ENCODE measurements at places on chromosomes 2 and 18.

DNA sequence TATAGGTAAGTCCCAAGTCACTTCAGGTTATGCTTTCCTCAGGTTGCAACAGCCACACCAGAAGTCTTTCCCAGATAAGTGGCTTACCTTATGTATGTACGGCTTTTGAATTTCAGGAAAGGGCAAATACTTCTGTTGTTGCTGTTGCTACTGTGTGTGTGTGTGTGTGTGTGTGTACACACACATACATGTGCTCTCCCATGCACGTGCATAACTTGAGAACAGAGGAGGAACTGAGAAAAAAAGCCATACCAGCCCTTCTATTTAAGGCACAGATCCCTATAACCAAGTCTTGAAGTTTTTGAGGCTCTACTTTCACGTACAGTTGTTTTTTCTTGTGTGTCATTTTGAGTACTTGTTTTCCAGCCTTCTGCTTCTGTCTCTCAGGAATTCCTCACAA lies 62.4 kb downstream of the WDPCP start:
- no peak for DNase-seq

GRCh38 chr2:128378231-128379020 lies 59.8 kb upstream of the HS6ST1 start:
- peak; percentile 84 for DNase-seq

GRCh38 chr2:205407984-205408383 lies 274.3 kb upstream of the NRP2 start:
- DNase-seq, result no peak

DNA sequence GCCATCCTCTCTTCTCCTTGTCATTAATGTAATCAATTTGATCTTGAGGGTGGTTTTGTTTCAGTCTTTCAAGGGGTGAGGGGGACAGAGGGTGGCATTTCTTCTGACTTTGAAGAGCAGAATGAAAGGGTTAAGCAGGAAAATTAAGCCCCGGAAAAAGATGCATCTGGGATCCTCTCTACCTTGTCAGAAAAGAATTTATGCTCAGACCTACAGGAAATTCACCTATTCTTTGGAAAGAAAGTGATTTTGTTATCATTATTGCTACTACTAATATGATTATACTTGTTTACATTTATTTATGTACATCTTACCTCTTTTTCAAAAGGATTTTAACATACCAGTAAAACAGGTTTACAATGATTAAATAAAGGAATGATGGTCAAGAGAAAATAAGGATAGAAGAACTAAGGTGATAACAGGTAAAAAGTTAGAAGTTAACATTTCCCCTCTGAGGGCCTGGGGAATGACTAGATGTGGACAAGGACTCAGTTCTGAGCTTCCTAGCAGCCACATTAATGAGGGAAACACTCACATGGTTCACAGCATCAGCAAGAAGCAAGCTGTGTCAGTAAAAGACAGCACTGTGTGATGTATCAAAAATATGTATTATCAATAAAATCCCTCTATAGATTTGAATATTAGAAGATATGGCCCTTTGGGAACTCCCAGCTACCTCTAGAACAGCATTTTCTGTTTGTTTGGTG lies 151.4 kb downstream of the MYCN start:
- DNase-seq, result no peak

- DNase-seq, result no peak
These were observed 27.2 kb upstream of the FAM136A start for GRCh38 chr2:70328921-70329561.

GRCh38 chr2:240585101-240585500 lies 1.4 kb upstream of the CAPN10 start:
- DNase-seq, result peak; percentile 61

GRCh38 chr2:26010943-26011342 lies 22.9 kb upstream of the RAB10 start:
- no peak for DNase-seq

- peak; percentile 93 for DNase-seq
These were observed 95.0 kb downstream of the DGKD start for GRCh38 chr2:233449081-233449901.

GRCh38 chr18:8673256-8674209 lies 31.8 kb upstream of the MTCL1 start:
- DNase-seq, result no peak

GRCh38 chr18:48820483-48821250 lies 130.1 kb downstream of the SMAD7 start:
- DNase-seq, result peak; percentile 83

DNA sequence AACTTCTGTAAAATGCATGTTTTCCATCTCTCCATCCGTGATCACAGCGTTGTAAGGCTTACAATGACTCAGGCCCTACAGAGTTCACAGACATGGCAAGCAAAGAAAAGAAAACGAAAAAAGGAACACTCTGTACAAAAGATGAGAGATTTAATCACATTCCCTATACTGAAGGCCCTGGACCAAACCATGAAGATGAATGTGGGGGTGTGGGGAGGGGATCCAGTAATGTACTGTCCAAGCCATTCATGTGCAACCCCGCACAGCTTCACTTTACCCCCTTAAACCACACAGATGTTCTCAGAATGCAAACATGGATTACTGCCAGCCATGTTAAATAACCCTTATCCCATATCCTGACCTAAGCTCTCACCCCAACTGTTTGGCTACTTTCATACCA lies 391.1 kb downstream of the NCKAP5 start:
- no peak for DNase-seq

DNA sequence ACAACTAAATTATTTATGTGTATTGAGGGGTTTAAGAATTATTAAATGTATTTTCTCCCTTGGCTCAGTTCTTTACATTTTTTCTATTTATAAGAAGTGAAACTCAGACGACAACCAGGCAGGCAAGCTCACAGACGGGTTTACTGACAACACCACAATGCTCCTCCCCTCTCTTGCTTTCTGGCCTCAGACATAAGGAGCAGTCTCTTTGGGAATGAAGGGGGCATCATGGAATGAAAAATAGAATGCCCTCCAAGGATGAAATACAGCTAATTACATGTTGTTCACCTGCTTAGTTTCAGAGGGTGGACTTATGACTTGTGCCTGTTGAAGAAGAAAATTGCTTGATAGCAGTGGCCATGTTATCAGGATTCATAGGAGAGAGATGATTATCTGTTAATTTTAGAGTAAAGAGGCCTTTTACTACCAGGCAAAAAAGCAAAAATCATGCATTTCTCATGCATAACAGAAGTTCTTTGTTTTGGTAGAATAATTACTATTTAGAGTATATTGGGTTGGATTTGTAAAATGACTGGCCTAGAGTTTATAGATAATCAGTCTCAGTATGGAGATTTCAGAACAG lies 172.1 kb upstream of the LRRTM1 start:
- DNase-seq, result no peak

DNA sequence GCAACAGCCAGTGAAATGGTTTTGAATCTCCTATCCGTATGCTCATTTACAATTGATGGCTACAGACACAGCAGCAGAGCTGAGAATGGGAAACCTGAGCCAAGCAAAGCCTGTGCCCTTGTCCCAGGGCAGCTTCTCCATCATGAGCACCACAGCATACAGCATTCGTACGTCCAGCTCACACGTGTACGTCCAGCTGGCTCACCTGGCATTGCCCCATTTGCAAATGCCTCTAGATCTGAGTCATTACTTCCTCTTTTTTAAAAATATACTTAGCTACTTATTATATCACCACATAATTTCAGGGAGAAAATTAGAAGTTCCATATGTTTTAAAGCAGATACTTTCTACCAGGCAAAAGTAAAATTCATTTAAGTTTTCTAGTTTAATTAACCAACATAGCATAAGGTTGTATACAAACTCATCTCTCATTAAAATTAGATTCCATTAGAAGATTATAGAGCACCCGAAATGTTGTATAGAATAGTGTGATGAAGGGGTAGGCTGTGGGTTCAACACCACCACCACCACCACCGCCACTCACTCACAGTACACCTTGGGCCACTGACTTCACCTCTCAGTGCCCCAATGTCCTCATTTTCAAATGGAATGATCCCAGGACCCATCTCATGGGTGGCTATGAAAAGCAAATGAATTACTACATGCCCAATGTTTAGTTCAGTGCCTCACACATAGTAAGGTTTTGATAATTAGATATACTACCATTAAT lies 31.4 kb upstream of the TMEM177 start:
- no peak for DNase-seq

DNA sequence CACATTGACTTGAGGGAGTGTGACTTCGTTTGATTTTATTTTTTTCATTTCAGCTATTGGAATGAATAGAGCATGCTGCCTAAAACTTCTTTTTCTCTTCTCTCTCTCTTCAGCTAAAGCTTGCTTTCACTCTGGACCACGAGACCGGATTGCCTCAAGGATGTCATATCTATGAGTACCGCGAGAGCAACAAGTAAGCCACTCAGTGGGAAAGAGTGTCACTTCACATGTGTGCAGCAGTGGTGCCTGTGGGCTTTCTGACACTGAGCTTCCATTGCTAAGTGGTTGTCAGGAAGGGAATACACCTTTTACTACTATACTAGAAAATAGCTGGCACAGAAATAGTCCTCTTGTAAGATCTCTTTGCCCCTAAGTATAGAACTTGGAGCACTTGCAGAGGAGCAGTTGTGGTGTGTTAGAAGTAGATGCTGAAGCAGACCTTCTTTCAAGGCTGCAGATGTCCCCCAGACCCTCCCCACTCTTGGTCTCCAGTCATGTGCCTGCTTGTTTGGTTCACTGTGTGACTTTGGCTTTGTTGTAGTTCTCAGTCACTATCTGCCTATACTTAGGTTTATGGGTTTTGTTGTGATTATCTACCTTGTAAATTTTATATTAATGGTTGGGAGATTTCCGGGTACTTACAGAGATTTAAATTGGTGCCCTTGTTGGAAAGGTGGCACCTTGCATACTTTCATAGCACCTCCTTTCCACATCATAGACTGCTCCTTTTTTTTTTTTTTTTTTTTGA lies 78.5 kb upstream of the ALPP start:
- DNase-seq, result no peak

DNA sequence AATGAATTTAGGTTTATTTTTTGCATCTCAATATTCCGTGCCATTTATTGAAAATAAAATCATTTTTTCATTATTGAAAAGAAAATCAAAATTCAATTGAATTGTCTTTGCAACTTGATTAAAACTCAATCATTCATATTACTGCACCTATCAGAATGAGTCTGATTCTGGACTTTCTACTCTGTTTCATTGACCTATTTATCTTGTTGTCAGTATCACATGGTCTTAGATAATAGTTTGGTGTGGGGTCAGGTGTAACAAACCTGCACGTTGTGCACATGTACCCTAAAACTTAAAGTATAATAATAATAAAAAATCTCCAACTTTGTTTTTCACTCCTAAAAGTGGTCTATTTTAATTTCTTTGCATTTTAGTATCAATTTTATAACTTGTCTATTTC lies 422.9 kb downstream of the RAD51AP2 start:
- no peak for DNase-seq

- DNase-seq, result no peak
These were observed 496 bp upstream of the ITGA4 start for GRCh38 chr2:181456660-181457120.

GRCh38 chr2:85596026-85596333 lies 435 bp downstream of the RNF181 start:
- no peak for DNase-seq

GRCh38 chr2:148067801-148068200 lies 46.9 kb downstream of the MBD5 start:
- no peak for DNase-seq

GRCh38 chr18:37409878-37410277 lies 155.7 kb downstream of the CELF4 start:
- DNase-seq, result no peak

GRCh38 chr2:73892631-73893329 lies at the start of gene ACTG2:
Gene ACTG2, plus strand, starts transcription at chr2:73893008. Its CDS starts 8,304 bp downstream, at chr2:73901312.
- DNase-seq, result no peak

DNA sequence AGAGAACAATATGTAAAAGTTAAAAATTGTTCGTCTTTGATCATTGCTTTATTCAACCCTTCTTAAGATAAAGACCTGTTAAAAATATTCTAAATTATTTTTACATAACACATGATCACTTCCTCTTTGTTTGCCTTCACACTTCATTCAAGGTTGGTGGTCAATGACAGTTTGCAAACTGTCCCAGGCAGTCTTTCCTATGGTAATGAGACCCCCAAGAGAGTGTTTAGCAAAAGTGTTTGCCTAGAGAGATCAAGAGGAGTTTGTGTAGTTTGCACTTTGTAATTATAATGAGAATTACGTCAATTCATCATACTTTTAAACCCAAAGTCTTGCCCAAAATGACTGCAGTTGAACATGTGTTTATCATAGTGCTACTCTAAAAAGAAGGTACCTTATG lies 77.2 kb upstream of the ABCA12 start:
- no peak for DNase-seq

DNA sequence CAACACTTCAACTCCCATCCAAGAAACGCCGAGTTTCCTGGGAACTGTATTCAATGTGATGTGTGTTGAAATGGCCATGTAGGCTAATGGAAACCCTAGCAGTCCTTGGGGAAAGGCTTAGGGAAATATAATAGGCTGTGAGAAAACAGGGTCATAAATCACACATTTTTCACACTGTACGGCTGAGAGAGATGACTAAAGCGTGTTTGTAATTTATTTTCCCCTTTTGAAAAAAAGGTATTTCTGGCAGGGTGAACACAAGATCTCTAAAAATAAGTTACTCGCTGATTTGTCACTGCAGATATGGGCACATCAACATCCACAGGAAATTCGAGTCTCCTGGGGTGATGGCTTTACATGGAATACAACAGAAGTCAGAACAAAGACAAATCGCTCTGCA lies 109.6 kb upstream of the ST6GAL2 start:
- DNase-seq, result no peak

GRCh38 chr2:175025233-175025632 lies 20.1 kb upstream of the CHN1 start:
- no peak for DNase-seq

GRCh38 chr18:33761363-33761762 lies 183.3 kb downstream of the ASXL3 start:
- DNase-seq, result no peak

DNA sequence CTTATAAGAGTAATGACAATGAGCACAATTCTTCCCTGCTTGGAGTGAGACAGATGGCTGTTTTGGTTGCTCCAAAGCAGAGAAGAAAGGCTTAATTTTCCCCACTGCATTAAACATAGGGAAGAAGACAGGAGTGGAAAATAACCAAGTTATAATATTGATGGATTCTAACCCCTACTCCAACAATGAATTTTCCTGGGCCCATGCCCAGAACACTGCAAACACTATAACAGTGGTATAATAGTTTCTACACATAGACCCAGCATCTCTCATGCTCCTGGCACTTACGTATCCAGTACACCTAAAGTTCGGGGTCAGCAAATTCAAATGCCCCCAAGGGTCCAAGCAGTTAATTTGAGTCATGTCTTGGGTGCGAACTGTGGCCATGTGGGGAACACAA lies 613.4 kb downstream of the PLCL1 start:
- no peak for DNase-seq

DNA sequence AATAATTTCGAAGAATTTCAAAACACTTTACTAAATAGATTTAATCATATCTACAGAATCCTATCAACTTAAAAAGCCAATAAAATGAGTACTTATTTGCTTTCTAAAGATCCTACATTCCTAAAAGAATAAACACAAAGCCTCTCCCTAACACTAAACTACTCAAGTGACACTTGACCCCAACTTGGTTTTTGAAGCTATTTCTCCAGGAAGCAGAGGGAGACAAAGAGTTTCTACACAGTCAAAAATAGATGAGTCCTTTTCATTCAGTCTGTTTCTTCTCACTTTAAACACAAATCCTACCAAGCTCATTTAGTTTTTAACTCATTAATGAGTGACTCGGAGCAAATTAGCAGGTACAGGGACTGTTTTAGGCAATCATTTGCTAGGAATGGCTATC lies 2.1 kb downstream of the ATL2 start:
- DNase-seq, result no peak

GRCh38 chr2:238305092-238305862 lies 15.0 kb upstream of the TRAF3IP1 start:
- DNase-seq, result no peak

- DNase-seq, result no peak
These were observed 105.5 kb downstream of the FAM168B start for GRCh38 chr2:130987519-130988425.

Data from chondrocyte (in vitro differentiated cells).